ENCODE measurements at places on chromosomes 16 and 17. TPM values are rescaled to one million over a fixed set of nuclear protein-coding genes. Genes with fewer than 3 reads are reported as not detected.
A peak's percentile ranks its signal among the peaks of the same experiment; 100 is the strongest.

DNA sequence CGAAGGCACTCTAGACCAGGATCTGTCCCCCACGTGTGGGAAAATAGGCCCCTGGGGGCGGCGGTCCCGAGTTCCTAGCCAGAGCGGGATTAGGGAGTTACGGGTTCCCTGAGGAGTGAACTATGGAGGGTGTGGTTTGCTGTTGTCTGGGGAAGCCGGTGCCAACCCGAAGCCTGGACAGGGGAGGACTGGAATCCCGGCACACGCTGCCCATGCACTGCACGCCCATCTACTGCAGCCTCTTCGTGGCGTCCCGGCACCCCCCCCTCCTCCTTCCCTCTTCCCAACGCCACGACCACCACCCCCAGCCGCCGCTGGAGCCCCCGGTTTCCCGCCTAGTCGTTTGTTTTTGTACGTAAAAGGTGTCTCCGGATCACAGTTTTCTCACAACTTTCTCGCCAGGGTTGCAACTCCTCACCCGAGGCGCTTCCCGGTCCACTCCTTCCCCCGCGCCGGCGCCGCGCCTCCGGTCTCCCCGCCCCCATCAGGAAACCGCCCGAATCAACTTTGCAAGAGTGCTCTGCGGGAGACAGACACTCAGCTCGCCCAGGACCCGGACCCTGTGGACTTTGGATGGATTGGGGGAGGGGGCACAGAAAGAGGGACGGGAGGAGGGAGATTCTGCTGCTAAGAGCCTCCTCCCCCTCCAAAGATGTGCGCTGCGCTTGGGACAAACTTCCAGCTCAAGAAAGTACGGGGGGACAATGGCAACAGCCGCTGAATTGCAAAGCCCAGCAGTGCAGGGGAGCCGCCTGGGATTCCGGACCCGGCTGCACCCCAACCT is 1.4 kb upstream of the LHX1 start:
- no peak overlapping the region for H3K27ac ChIP-seq
- H3K27me3 ChIP-seq = peaks cover 80% of the 10 kb centered on the region
- peak; percentile 94 for DNase-seq
- H3K4me1 ChIP-seq = peaks cover 15% of the 10 kb centered on the region
- peak overlapping the region; percentile 99 for H3K4me3 ChIP-seq
- H3K36me3 ChIP-seq = peaks cover 48% of the 10 kb centered on the region

DNA sequence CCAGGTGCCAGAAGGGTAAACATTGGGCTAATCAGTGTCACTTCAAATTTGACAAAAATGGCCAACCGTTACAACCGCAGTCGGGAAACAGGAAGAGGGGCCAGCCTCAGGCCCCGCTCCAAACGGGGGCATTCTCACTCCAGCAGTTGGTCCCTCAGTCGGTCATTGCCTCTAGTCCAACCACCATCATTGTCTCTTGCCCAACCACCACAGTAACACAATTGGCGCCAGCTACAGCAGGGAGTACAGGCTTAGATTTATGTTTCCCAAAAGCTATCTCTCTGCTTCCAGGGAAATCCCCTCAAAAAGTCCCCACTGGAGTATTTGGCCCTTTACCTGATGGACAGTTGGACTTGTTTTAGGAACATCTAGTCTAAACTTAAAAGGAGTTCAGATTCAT is 20.3 kb downstream of the ALOX15B start:
- H3K4me1 ChIP-seq = peaks cover 7% of the 10 kb centered on the region
- DNase-seq = no peak
- H3K36me3 ChIP-seq = no peaks in the 10 kb centered on the region

DNA sequence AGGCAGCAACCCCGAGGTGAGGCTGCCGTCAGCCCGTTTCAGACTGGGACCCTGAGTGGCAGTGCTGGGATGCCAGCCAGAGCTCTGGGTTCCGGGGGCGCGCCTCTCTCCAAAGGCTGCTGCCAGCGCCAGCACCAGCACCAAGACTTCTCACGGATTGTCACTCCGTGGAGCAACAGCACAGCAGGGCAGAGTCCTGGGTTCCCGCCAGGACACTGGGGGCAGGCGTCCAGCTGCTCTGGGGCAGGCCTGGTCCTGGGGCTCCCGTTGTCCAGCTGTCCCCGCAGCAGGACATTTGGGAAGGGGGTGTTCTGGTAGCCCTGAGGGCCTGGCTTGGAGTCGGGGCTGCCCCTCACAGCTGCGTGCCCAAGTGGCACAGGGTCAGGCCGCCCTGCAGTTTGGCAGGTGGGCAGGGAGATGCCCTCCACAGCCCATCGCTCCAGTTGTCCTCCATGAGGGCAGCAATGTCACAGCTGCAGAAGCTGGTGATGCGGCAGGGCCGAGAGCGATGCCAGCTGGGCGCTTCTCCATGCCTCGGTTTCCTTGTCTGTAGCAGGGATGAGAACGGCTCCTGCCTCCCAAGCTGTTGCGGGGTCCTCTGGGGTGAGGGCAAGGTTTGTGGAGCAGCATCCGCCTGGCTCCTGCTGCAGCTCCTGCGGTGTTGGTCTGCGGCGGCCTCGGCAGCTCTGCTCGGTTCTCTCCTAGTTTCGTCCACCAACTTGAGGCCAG is 137.3 kb upstream of the CIBAR2 start:
- no peaks in the 10 kb centered on the region for H3K36me3 ChIP-seq
- no peak overlapping the region for H3K4me3 ChIP-seq
- DNase-seq = no peak
- H3K27ac ChIP-seq = no peak overlapping the region

GRCh38 chr16:76287466-76287865 is 10.3 kb downstream of the CNTNAP4 start:
- H3K4me3 ChIP-seq = no peak overlapping the region
- no peak overlapping the region for H3K27ac ChIP-seq
- no peaks in the 10 kb centered on the region for H3K27me3 ChIP-seq
- no peaks in the 10 kb centered on the region for H3K4me1 ChIP-seq

DNA sequence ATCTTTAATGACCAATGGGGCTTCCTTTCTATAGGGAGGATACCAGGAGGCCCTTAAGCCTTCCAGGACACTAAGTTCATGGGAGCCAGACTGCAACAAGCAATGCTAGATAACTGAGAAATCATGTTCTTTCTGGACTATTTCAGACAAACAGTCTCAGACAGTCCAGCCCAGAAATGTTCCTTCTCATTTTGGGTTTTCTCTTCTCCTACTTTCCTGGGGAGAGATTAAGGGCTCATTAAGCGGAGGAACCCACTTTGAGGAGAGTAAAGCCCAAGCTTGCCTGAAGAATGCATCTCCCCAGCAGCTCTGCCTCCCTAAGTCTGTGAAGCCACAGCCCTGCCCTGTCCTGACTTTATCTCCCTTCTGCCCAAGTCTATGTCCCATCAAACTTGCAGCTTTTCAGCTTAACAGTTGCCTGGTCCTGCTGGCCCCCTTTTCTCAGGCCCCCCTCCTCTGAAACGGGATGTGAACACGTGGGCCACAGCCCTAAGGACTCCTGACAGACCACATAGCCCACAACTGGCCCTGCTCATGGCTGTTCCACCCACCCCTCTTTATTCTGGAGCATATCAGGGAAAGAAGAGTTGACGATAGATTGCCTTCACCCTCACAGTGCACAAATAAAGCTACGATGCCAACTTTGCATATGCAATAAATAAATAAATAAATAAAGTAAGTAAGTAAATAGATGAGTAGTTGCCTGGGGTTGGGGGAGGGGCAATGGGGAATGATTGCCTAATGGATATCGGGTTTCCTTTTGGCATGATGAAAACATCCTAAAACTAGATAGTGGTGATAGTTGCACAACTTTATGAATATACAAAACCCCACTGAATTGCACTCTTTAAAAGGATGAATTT is 111.0 kb downstream of the N4BP1 start:
- no peak overlapping the region for H3K27ac ChIP-seq
- H3K4me1 ChIP-seq = no peaks in the 10 kb centered on the region
- H3K36me3 ChIP-seq = no peaks in the 10 kb centered on the region
- DNase-seq = no peak
- H3K27me3 ChIP-seq = no peaks in the 10 kb centered on the region

GRCh38 chr16:17803625-17804410 is 333.1 kb upstream of the XYLT1 start:
- no peak for DNase-seq
- H3K27ac ChIP-seq = no peak overlapping the region
- no peaks in the 10 kb centered on the region for H3K27me3 ChIP-seq
- H3K4me1 ChIP-seq = no peaks in the 10 kb centered on the region
- H3K36me3 ChIP-seq = no peaks in the 10 kb centered on the region
- no peak overlapping the region for H3K4me3 ChIP-seq

- H3K4me3 ChIP-seq = no peak overlapping the region
- H3K27me3 ChIP-seq = no peaks in the 10 kb centered on the region
- H3K4me1 ChIP-seq = no peaks in the 10 kb centered on the region
Measured at GRCh38 chr17:71777048-71777640, 343.7 kb upstream of the SOX9 start.

GRCh38 chr16:50676684-50677225 is 4.4 kb downstream of the SNX20 start:
- DNase-seq = no peak
- H3K36me3 ChIP-seq = no peaks in the 10 kb centered on the region
- H3K4me1 ChIP-seq = no peaks in the 10 kb centered on the region
- H3K27me3 ChIP-seq = no peaks in the 10 kb centered on the region
- no peak overlapping the region for H3K27ac ChIP-seq
- H3K4me3 ChIP-seq = no peak overlapping the region

GRCh38 chr16:51524555-51525373 is 373.7 kb upstream of the SALL1 start:
- no peaks in the 10 kb centered on the region for H3K36me3 ChIP-seq
- no peak overlapping the region for H3K27ac ChIP-seq
- H3K4me3 ChIP-seq = no peak overlapping the region
- peaks cover 5% of the 10 kb centered on the region for H3K4me1 ChIP-seq
- no peak for DNase-seq

GRCh38 chr17:7687072-7687907 is at the start of gene TP53:
Gene TP53 (minus strand): TSS chr17:7687490. CDS start chr17:7676594, 10,896 bp downstream.
- peak within 1 kb of the TSS; percentile 98 for H3K4me3 ChIP-seq
- H3K4me1 ChIP-seq = no peaks in the 10 kb centered on the region
- H3K36me3 ChIP-seq = peaks cover 10% of the 10 kb centered on the region

GRCh38 chr17:28912281-28912937 is 9.5 kb upstream of the DHRS13 start:
- no peak overlapping the region for H3K27ac ChIP-seq
- peak; percentile 74 for DNase-seq
- no peaks in the 10 kb centered on the region for H3K27me3 ChIP-seq
- no peak overlapping the region for H3K4me3 ChIP-seq
- H3K4me1 ChIP-seq = no peaks in the 10 kb centered on the region

DNA sequence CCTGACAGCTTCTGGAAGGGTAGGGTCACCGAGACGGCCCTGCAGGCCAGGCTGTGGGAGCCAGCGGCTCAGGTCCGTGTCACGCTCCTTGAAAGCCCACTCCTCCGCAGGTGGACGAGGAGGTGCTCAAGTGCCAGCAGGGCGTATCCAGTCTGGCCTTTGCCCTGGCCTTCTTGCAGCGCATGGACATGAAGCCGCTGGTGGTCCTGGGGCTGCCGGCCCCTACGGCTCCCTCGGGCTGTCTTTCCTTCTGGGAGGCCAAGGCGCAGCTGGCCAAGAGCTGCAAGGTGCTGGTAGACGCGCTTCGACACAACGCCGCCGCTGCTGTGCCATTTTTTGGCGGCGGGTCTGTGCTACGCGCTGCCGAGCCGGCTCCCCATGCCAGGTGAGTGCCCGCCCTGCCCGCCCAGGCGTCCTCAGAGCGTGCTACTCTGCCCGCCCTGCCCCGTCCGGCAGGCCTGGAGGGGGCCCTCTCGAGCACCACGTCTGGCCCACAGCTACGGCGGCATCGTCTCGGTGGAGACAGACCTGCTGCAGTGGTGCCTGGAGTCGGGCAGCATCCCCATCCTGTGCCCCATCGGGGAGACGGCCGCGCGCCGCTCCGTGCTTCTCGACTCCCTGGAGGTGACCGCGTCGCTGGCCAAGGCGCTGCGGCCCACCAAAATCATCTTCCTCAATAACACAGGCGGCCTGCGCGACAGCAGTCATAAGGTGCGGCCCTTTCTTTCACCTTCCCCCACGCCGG is 1.3 kb downstream of the NAGS start:
- peak; percentile 95 for DNase-seq
- H3K4me1 ChIP-seq = peaks cover 6% of the 10 kb centered on the region
- H3K27ac ChIP-seq = no peak overlapping the region
- H3K27me3 ChIP-seq = peaks cover 45% of the 10 kb centered on the region
- H3K36me3 ChIP-seq = peaks cover 8% of the 10 kb centered on the region
- peak overlapping the region; percentile 88 for H3K4me3 ChIP-seq

Gene PKD1
- total RNA-seq = 118 TPM

Gene ALDH3A1
- total RNA-seq = 0.42 TPM

Gene KRT40
- total RNA-seq = not detected

Gene UTS2R
- total RNA-seq = not detected

Gene C16orf74
- total RNA-seq = 3.6 TPM

Gene IRX3
- total RNA-seq = 16.4 TPM

Gene TPPP3
- total RNA-seq = 0.64 TPM

Gene KRTAP9-4
- total RNA-seq = not detected
